ENCODE measurements at places on chromosomes 11 and 22.

GRCh38 chr11:18701614-18702216 is 3.1 kb downstream of the TMEM86A start:
- DNase-seq, result no peak

GRCh38 chr22:27580311-27580897 is 221.2 kb downstream of the MN1 start:
- no peak for DNase-seq

- no peak for DNase-seq
Observed at GRCh38 chr11:116997071-116997470, 101.2 kb downstream of the SIK3 start.

DNA sequence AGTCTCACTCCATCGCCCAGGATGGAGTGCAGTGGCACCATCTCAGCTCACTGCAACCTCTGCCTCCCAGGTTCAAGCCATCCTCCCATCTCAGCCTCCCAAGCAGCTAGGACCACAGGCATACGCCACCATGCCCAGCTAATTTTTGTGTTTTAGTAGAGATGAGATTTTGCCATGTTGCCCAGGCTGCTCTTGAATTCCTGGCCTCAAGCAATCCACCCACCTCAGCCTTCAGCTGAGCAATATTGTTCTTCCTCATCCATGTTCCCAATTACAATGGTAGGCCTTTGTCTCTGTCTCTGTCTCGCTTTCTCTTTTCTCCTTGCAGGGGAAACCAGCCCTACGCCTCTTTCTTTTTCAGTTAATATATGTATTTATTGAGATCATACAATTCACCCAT is 10.3 kb downstream of the HSPA8 start:
- DNase-seq, result no peak

- no peak for DNase-seq
Observed at GRCh38 chr22:42368379-42369249, 63.6 kb downstream of the NFAM1 start.

- DNase-seq, result no peak
Observed at GRCh38 chr11:17277024-17277584, 565 bp downstream of the NUCB2 start.

GRCh38 chr11:35622070-35622469 is 3.8 kb downstream of the FJX1 start:
- DNase-seq, result peak; percentile 79

DNA sequence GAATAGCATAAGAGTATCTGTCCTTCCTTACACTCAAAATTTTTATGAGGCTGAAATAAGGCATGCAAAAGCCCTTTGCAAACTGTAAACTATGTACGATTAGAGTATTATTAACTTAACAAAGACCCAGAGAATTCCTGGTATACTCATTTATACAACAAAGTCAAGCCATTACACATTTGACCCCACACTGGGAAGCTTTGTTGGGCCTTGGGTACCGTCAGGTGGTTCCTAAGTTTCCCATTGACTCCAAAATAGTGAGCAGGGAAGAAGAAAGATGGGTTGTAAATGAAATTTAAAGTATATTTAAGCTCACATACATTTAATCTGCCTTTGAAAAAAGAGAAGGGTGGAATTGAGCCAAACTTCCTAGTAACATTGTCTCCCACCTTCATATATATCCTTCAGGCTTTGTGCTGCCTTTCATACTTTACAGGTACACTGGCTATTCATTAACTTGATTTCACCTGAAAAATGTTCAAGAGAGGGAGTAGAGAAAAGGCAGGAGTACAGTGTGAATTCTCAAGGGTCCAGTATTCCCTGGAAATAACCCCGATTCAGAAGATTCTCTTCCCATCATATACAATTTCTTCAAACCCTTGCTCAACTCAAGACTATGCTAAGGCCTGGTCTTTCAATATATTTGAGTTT is 68.6 kb downstream of the SOX6 start:
- no peak for DNase-seq

GRCh38 chr11:128086794-128087193 is 500.6 kb downstream of the ETS1 start:
- DNase-seq, result no peak

- no peak for DNase-seq
Observed at GRCh38 chr11:119322360-119322739, 5.4 kb upstream of the MCAM start.

- peak; percentile 48 for DNase-seq
Observed at GRCh38 chr11:117146521-117146920, 2.4 kb downstream of the PAFAH1B2 start.

GRCh38 chr11:27839226-27839913 is 139.1 kb upstream of the BDNF start:
- peak; percentile 28 for DNase-seq

GRCh38 chr11:21771097-21771496 is 421.8 kb upstream of the ANO5 start:
- DNase-seq, result no peak

GRCh38 chr11:1370186-1371025 is 19.3 kb upstream of the BRSK2 start:
- DNase-seq, result no peak

GRCh38 chr11:61256710-61257482 is 15.9 kb downstream of the PGA5 start:
- DNase-seq, result no peak

DNA sequence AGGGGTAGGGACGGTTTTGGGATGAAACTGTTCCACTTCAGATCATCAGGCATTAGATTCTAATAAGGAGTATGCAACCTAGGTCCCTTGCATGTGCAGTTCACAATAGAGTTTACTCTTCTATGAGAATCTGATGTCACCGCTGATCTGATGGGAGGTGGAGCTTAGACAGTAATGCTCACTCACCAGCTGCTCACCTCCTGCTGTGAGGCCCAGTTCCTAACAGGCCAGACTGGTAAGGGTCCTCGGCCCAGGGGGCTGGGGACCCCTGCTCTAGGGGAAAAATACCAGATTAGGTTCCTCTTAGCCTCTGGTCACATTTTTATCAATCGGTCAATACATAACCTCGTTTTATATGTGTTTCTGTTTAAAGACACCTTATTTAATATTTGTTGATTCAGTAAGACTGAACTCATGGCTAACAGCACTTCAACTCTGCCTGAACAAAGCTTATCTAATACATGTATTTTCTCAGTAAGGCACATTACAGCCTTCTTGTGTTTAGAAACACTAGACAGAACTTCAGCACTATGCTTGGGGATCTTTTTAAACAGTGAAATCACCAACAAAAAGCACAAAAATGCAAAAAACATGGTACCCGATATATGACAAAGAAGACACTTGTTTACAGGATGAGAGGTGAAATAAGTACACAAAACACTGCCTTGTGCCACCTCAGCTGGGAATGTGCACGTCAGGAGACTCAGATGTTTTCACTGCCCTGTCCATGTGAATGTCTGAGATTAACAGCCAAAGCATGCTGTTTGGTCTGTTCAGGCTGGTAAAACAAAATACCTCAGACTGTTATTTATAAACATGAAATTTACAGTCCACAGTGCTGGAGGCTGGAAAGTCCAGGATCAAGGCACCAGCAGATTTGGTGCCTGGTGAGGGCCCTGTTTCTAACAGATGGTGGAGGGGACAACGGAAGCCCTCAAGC is 107.5 kb downstream of the USP35 start:
- DNase-seq, result no peak

DNA sequence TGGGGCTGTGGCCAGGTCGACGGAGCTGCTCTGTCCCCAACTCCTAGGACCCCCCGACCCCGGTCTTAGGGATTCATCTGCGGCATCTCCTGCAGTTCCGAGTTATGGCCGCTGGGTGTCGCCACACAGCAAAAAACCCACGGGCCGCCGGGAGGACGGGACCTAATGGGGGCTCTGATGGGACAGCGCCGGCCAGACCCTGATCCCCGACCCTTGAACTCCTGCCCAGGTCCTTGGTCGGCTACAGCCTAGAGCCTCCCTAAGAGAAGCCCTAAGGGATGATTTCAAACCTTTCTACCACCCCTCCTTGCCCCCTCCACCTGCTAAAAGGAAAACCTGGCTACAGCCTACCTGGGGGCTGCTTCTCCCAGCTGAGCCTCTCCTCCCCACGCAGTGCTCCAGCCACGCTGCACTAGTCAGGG is 30.8 kb upstream of the LRRC10B start:
- DNase-seq, result peak; percentile 53
